HFFc6 (cell line): ENCODE measurements at places on chromosomes 1 and 21.

- peak; percentile 32 for DNase-seq
These were observed 131.6 kb downstream of the LHX8 start for GRCh38 chr1:75265792-75266191.

- no peak for DNase-seq
These were observed 16.8 kb downstream of the RNF19B start for GRCh38 chr1:32947669-32948389.

GRCh38 chr1:43822040-43822690, 111.4 kb upstream of the ARTN start:
- peak; percentile 87 for DNase-seq

GRCh38 chr1:214216779-214217178, 64.2 kb upstream of the SMYD2 start:
- DNase-seq, result no peak

DNA sequence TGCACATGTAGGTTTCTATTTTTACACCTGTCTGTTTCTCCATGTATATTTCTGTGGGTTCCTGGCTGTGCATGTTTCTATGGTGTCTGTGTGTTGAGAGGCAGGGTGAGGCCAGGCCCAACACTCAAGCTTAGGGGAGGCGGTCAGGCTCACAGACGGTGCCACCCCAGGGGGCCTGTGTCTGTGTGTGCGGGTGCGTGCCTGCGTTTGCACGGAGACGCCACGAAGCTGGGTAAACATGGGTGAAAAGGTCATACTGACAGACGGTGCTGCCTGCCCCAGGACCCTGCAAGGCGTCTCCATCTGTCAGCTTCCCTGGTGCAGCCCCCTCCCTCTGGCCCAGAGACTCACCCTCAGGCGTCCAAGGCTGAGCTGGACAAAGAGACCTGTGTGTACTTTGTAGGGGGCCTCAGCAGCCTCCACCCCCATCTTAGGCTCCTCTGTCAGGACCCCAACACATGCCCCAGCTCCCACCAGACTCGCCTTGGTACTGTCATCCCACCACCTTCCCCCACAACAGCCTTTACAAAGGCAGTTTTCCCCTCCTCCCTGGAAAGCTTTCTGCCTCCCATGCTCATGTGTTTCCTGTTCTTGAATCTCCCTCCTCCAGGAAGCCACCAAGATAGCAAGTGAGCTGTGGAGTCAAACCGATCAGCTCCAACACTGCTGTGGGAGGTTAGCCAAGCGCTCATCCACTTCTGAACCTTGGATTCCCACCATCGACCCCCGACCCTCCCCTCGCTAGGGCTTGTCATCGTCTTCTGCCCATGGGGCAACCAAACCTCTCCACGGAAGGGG, 34.1 kb downstream of the PTPRF start:
- DNase-seq, result no peak

DNA sequence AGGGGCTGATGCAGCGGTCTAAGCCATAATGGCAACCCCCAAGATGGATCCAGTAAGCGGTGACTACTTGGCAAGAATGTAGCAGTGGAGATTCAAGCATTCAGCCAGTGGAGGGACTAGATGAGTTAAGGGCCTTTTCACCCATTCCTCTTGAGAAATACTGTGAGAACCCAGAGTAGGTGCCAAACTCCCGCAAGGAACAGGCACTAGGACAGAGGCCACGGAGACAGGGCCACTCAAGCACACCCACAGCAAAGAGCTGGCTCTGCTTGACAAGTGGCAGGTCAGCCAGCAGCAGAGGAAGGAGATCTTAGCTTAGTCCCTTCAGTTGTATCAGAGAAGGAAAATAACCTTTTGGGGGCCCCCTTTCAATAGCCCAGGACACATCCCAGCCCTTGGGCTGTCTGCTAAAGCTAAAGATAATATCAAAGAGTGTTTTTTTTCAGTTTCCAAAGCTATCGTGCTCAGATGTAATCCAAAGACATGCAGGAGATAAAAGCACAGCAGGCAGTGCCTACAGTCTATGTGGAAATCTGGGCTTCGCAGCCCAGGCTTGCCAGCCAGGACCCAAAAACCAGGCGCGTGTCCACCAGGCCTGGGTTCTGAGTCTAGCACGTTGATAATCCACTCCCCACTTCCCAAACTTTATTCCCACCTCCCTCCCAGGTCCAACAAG, 62.0 kb upstream of the GOLT1A start:
- no peak for DNase-seq

DNA sequence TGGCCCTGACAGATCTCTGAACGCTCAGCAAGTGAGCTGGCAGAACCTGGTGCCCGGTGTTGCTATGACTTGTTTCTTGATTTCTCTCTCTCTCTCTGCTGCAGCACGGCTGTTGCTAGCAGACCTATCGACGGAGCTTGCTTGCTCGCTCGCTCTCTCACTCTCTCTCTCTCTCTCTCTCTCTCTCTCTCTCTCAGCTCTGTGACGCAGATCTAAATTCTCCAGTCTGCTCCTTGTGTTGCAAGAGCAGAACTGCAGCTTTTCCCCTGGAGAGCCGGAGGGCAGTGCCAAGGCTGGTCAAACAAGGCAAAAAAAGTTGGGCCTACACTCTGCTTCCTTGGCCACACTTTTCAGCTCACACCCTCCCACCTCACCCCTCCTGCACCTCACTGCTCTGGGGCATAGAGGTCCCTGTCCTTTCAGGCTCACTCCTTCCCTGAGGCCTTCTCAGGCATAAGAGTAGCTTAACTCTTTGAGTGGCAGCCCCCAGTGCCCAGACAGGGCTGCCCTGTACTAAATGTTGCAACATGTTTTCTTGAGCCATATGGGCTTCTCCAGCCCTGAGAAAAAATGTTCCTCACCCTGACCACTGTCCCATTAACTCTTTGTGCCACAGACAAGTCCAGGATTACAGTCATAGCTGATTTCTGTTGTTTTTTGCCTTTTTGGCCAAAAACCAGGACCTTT, 72.2 kb downstream of the CD46 start:
- peak; percentile 99 for DNase-seq

DNA sequence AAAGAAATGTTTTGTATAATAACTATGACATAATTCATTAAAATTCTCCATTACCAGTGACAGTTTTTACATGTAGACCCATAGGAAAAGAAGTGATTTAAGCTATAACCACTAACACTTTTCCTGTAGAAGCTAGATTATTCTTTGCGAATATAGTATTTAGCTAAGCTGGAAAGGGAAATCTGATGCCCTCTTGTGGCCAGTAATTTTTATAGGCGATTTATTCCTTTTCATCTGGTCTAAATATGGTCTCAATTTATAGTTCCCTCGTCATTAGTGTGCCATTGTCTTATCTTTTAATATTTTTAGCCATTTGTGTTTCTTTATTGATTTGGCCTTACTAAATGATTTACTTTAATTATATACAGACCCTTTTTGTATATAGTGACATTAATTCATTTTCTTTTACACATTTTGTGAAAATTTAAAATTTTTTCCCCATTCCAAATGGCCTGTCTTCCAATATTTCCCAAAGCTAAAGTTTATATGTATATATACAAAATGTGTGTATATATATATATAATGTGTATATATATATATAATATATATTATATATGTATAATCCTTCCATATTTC, 26.7 kb downstream of the BTG3 start:
- peak; percentile 48 for DNase-seq

DNA sequence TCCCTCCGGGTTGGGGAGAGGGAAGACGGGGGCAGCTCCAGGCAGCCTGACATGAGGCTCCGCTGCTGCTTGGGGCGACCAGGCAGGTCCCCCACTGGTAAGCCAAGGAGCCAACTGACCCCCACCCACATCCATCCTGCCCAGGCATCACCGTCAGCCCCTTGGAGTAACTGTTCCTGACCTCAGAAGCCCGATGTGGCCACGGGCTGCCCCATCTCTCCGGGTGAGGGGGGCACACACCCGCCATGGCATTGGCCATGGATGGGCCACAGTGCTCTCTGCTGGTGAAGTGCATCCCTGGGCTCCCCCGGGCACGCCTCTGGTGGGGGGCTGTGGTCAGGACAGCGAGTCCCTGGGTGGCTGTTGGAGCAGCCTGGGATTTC, 100.0 kb downstream of the CRYAA start:
- no peak for DNase-seq

GRCh38 chr1:65267683-65268082, 41.7 kb upstream of the DNAJC6 start:
- no peak for DNase-seq

GRCh38 chr1:241772932-241773500, 75.0 kb upstream of the EXO1 start:
- DNase-seq, result no peak

GRCh38 chr1:89699451-89699986, 66.6 kb downstream of the LRRC8C start:
- DNase-seq, result no peak

DNA sequence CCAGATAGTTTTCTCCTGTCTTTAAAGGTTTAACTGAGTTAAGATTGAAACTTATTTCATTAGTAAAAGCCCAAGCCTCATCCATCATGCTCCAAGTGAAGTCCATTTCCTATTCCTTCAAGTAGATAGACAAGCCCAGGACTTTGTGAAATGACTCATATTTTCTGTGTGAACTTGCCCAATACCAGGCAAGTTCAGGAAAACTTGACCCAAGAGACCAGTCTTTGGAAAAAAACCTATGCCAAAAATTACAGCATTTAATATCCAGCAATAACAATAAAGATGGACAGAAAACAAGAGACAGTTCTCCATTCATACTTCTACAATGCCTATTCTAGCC, 405 bp upstream of the RAB29 start:
- peak; percentile 22 for DNase-seq

- DNase-seq, result no peak
These were observed 10.0 kb downstream of the MRPS6 start for GRCh38 chr21:34083357-34083756.
